ENCODE measurements at places on chromosomes 5 and 9.

DNA sequence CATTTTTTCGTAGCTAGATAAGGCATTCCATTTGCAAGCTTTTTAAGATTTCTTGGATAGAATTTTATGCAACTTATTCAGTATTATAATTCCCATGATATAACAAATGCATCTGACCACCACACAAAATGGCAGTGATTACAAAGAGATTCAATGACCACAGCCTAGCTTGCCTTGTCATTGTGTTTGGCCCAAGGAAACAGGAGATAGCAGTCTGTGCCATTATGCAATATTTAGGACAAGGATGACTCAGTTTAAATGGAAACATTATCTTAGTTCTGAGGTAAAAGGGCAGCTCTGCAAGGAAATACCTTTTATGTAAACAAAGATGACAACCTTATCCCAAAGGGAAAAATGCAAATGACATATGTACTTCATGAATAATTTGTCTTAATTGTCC, 89.8 kb downstream of the NUDT12 start:
- DNase-seq, result no peak

GRCh38 chr9:79581794-79582193, 10.0 kb downstream of the TLE4 start:
- peak; percentile 59 for DNase-seq

- no peak for DNase-seq
These were observed 198.8 kb downstream of the PRELID2 start for GRCh38 chr5:145636371-145636770.

- DNase-seq, result no peak
These were observed 94.5 kb upstream of the PPP1R2B start for GRCh38 chr5:156755421-156756087.
